ENCODE measurements at places on chromosomes 5 and 9. TPM values are rescaled to one million over a fixed set of nuclear protein-coding genes. Genes with fewer than 3 reads are reported as not detected.

- DNase-seq: no peak
Measured at GRCh38 chr5:140131967-140132409, 6.3 kb downstream of the IGIP start.

- no peak for DNase-seq
Measured at GRCh38 chr5:123265551-123265950, 157.7 kb downstream of the CEP120 start.

GRCh38 chr9:18122171-18122570, 351.8 kb upstream of the ADAMTSL1 start:
- DNase-seq: no peak

DNA sequence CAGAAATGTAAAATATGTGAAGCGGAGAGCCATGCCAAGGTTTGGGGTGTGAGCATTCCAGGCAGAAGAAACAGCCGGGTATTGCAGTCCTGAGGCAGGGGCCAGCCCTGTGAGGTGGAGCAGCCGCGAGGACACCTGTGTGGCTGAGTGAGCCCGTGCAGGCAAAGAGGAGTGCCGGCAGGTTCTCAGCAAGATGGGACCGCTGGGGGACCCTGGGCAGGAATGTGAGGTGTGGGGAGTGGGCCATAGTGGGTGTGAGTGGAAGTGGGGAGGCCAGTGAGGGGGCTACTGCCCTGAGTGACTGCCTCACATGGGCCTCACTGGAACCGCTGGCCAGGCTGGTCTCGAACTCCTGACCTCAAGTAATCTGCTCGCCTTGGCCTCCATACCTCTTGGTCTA, 8.1 kb upstream of the PRR7 start:
- DNase-seq: no peak

DNA sequence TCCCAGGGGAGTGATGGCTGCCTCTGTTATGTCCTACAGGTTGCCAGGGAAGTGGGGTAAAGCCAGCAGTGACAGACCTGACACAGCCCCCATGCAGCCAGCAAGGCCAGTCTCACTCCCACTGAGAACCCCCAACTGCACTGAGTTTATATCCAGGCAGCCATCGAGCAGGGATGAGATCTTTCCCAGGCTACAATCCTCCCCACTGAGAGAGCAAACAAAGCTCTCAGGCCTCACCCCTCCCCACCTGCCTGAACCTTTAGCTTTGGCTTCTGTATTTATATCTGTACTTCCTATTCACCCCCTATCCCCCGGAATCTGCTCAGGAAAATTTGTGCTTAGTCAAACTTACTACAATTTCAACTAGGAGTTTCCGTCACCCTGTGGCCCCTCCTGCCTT, 284.1 kb downstream of the FAM170A start:
- DNase-seq: no peak

The ZNF354C gene
- total RNA-seq: 12.2 TPM

The ACTBL2 gene
- total RNA-seq: not detected

DNA sequence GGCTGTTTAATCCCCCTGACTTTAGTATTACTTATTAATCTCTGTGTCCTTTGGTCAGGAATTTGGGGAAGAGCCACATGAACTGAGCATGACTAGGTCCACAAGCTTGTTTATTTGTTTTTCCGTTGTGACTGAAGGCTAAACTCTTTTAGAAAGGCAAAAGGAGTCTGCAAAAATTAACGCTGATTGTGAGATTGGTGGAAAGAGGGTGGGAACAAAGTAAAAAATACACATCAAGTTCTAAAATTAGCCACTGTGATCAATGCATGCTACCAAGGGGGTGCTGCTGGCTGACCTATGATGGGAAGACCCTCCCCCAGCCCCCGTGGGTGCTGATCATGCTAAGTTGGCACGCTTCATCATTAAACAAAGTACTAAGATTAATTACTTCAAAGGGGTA, 356.8 kb downstream of the ADGRV1 start:
- DNase-seq: no peak

DNA sequence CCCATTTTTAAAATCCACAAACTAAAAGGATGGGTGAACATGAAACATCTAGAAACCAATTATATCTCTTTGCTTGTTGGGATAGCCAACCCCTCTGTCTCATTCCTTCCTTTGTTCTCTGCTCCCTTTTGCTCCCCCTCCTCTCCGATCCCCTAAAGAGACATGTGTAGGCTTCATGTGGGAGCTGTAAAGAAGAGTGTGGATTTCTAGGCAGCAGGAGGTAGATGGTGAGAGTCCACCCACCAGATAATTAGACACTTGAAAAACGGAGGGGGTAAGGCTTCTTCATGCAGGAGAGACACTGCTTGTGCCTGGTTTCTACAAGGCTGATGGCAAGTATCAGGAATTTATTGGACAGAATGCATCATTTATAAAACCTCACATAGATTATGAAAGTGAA, 27.3 kb upstream of the CFAP157 start:
- no peak for DNase-seq

The KIF12 gene
- total RNA-seq: not detected

DNA sequence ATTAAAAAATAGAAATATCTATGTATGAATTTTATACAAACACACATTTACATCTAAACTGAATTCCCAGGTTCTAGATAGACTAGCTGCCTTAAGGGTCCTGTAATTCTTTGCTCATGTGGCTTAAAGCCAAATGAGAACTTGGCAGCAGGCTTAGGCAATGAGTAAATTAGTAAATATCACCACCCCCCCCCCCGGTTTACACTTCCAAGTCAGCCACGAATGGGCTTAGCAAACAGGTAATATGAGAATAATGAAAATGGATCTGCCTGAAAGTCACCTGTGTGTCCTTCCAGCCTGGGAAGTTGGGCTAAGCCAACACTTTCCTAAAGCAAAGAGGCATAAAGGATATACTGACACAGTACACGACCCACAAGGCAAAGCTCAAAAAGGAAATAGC, 108.6 kb downstream of the KLHL3 start:
- no peak for DNase-seq

DNA sequence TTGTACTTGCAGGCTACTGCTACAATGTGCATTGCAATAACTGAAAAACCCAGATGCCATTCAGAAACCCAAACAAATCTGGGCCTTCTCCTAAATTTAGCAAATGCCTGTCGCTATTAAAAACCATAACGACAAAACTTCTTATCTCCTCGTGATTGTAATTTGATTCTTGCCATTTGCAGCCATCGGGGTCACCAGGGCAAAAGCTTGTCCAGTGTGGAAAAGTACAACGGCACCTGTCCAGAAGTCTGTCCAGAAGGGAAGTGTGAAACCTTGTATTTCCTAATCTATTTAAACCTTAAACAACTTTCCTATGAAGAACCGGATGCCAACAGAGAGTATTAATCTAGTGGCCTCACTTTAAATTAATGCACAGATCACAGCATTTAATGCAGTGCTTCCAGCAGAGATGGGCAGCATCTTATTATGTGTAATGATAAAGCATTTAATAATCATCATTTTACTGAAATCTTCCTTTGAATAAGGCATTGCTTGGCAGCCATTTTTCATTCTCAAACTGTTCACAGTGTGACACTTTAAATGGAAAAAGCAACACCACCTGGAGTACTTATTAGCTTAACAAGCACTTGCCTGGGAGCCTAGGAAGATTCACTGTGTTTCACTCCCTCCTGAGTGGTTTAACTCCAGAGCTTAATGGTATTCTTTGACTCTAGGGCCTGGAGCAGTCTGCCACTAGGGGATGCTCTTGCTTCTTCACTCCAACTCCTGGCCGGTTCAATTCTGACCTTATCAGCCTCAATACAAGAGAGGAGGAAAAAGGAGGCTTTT, 4.9 kb upstream of the C7 start:
- DNase-seq: peak; percentile 48

The TRUB2 gene
- total RNA-seq: 33.4 TPM

GRCh38 chr9:71680189-71680980, 87.9 kb downstream of the CEMIP2 start:
- no peak for DNase-seq

DNA sequence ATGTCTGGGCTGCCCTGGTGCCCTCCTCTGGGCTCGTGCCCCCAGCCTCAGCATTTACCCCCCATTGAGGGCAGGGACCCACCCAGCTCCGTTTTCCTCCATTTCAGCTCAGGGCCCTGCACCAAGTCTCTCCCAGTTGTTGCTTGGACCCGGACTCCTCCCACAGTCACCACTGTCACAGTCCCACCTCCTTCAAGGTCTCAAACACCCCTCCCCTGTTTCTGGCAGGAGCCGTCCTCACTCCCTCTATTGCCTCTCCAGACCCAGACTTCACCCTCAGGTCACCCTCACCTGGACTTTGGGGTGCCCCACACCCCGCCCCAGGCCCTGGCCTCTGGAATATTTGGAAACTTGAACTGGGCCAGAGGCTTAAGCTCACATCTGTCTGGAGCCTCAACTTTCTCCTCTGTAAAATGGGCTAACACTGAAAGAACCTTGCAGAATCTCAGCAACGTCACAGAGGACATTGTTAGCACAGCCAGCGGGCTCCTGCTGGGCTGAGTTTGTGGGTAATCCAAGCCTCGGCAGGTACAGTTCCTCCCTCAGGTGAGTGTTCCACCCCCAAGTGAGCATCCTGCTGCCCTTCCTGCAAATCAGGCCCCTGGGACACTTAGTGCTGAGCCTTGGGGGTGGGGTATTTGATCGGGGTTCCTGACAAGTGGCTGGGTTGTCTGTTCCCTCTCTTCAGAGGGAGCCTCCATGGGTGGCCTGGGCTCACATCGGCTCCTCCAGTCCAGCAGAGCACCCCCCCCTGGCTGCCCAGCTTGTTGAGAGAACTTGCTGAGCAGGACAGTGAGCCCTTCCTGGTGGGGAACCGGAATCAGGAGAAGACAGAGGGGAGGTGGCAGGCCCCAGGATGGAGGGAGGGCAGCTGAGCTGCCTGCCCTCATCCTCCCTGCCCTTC, 130.1 kb downstream of the C9orf50 start:
- no peak for DNase-seq

- DNase-seq: no peak
Measured at GRCh38 chr9:74064702-74065101, 432.4 kb upstream of the RORB start.

DNA sequence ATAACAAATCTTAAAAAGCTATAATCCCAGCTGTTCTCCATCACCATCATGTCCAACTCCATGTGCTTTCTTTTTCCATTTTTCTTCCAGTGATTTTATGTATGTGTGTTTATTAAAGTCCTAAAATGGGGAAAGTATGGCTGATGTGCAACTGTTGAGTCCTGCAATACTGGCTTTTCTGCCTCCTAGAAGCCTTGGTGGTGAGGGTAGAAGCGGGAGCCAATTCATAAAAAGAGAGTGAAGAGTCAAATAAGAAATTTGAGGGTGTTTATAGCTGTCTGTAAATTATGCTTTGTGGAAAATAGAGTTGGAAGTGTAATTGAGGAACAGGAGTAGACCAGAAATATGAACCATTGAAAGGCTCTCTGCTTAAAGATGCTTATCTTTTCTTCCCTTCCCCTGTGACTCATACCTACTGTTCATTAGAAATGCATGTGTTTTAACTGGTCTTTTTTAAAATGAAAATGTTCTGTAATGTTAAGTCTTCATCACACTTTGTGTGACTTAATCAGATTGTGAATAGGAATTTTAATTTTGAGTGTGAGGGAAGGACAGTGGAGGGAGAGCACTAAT, 80.1 kb downstream of the ZCCHC7 start:
- DNase-seq: no peak

DNA sequence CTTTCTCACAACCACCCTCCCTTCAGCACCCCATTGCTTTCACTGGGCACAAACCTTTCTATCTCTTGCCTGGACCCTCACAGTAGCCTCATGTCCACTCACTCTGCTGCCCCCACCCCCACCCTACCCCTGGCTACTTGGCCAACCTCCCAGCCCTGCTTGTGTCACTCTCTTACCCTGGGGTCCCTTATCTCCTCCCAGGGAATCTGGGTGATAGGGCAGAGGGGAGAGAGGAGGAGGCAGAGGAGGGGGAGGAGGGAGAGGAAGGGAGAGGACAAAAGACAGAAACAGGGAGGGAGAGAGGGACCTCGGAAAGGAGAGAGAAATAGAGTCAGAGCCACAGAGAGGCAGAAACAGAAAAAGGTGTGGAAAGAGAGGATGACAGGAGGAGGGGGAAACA, 25.0 kb upstream of the KIF12 start:
- DNase-seq: no peak

GRCh38 chr5:98825582-98826375, 52.3 kb downstream of the RGMB start:
- no peak for DNase-seq

DNA sequence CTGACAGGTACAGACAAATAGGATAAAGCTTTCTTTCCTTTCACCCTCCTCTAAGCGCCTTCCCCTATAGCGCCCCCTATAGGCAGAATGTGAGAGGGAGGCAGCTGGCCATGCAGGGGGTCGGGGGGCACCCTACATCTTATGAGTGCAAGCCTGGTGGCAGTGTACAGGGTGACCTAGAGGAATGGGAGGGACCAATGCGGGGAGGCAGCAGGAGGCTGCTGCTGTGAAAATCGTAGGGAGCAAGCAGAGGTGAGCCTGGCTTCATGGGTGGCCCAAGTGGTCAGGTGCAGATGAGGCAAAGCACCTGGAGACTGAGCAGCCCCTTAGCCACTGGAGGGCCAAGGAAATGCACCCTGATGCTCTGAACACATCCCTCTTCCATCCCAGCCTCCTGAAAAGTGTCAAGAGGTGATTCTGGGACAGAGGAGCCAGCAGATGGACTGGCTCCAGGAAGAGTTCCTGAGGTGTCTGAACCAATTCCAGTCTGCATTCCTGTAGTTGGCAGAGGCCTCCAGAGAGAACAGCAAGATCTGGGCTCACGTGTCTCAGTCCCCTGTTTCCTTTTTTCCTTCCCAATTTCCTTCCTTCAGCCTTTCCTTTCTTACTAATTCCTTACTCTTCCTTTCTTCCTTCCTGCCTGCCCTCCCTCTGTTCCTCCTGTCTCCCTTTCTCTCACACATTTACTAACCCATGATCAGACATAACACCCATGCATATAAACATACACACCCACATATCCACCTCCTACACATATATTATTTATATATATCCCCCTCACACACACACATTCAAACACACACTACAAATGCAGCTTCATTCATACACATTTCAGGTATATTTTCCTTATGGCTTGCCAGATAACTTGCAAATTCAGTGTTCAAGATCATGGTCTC, 32.8 kb upstream of the GALNT10 start:
- DNase-seq: peak; percentile 9

DNA sequence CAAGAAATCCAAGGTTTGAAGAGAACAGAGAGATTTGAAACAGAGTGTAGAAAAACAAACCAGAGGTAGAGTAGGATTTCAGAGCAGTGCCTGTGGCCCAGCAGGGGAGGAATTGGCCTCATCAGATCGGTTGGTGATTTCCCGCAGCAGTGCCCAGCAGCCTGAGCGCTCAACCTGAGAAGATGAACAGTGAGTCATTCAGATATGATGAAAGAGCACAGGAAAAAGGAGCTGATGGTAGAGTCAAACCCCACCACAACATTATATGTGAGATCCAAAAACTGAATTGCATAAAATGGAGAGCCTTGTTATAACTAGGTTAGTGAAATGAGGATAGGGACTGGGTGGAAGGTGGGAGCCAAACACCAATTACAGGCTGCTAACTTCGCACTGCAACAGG, 248.9 kb downstream of the PIK3R1 start:
- no peak for DNase-seq

GRCh38 chr9:105860516-105860915, 166.2 kb downstream of the TMEM38B start:
- DNase-seq: no peak

The KYAT1 gene
- 17.9 TPM for total RNA-seq

- DNase-seq: no peak
Measured at GRCh38 chr5:171521679-171522078, 102.2 kb downstream of the FGF18 start.

The ZNF462 gene
- 195 TPM for total RNA-seq

The OR13D1 gene
- not detected for total RNA-seq

Data from neural crest cell (in vitro differentiated cells).